ENCODE measurements at places on chromosomes 16 and 17. TPM values are rescaled to one million over a fixed set of nuclear protein-coding genes. Genes with fewer than 3 reads are reported as not detected.

The DLG4 gene
- 4.4 TPM for total RNA-seq

The MC1R gene
- total RNA-seq: 2.6 TPM

- H3K4me1 ChIP-seq: peaks cover 15% of the 10 kb centered on the region
- no peak for DNase-seq
- H3K4me3 ChIP-seq: no peak overlapping the region
- H3K27ac ChIP-seq: no peak overlapping the region
- H3K36me3 ChIP-seq: peaks cover 35% of the 10 kb centered on the region
- no peaks in the 10 kb centered on the region for H3K27me3 ChIP-seq
Observed at GRCh38 chr17:41914358-41914766, 4.4 kb downstream of the ACLY start.

The MYH2 gene
- total RNA-seq: not detected

DNA sequence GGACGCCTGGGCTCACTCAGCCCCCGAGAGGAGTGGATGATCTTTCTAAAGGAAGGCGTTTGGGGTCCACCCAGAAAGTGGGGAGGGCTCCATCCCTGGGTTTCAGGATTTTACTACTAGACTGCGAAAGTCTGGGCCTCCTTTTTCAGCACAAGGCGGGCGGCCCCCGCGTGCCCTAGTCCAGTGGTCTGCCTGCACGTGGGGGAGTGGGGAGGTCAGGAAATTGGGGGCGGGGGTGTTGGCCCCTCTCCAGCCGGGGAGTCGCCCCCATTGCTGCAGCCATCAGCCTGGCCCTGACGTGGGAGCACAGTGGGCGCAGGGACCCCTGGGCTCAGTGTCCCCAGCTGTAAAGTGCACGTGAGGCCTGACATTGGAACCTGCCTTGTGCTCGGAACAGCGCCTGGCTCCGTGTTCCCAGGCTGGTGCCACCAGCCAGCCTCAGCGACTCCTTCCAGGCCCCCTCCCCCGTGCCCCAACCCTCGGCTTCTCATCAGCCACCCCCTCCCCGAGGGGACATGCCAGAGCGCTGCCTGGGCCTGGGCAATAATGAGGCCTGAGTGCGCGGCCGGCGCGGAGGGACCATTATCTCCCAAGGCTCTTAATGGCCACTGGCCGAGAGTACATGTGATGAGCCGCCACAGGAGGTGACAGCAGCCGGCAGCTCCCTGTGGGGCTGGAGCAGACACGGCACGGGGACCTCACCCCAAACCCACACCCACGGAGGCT lies 2.4 kb upstream of the C1QTNF8 start:
- no peaks in the 10 kb centered on the region for H3K36me3 ChIP-seq
- no peak overlapping the region for H3K4me3 ChIP-seq
- H3K27ac ChIP-seq: no peak overlapping the region
- no peaks in the 10 kb centered on the region for H3K27me3 ChIP-seq
- no peaks in the 10 kb centered on the region for H3K4me1 ChIP-seq

All from CD8-positive, alpha-beta memory T cell (primary cell).